ENCODE measurements at places on chromosomes 5 and 9. TPM values are rescaled to one million over a fixed set of nuclear protein-coding genes. Genes with fewer than 3 reads are reported as not detected.

QSOX2 gene
- 5.1 TPM for total RNA-seq

ABLIM3 gene
- total RNA-seq, result 19.5 TPM

ANGPTL2 gene
- 7.7 TPM for total RNA-seq

HMGCS1 gene
- 73.2 TPM for total RNA-seq

ANKDD1B gene
- 0.51 TPM for total RNA-seq

CCNJL gene
- total RNA-seq, result 8.5 TPM

AHRR gene
- 4.5 TPM for total RNA-seq

NEUROG1 gene
- not detected for total RNA-seq

DNA sequence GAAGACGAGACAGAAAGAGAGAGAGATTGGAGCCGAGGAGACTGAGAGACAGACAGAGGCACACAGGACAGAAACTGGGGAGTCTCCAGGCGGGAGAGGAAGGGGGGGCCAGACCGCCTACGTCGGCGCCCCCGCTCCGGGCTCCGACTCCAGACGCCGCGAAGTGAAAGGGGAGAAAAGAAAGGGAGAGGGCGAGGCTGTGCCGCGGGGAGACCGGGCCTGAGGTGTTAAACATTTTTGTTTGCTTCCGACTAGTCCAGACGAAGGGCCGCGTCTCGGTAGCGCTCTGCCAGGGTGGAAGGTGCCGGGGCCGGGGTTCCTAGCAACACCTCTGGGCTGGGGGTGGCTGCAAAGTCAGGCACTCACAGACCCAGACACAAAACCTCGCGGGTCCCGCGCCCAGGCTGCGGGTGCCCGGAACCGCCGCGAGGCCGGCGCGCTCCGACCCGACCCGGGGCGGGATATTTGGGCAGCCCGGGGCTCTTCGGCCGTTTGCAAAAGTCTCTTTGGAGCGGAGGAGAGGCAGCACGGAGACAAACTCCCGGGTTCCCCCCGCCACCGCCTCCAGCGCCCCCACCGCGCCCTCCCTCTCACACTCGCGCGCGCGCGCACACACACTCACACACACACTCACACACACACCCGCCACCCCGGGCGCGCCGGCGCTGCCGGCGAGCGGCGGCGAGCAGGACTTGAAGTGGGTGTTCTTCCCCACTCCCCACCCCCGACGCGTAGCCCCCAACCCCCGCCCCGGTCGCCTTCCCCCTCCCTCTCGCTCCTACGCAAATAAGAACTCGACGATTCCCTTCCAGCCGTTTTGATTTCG lies 626 bp upstream of the FST start:
- DNase-seq, result no peak

DNA sequence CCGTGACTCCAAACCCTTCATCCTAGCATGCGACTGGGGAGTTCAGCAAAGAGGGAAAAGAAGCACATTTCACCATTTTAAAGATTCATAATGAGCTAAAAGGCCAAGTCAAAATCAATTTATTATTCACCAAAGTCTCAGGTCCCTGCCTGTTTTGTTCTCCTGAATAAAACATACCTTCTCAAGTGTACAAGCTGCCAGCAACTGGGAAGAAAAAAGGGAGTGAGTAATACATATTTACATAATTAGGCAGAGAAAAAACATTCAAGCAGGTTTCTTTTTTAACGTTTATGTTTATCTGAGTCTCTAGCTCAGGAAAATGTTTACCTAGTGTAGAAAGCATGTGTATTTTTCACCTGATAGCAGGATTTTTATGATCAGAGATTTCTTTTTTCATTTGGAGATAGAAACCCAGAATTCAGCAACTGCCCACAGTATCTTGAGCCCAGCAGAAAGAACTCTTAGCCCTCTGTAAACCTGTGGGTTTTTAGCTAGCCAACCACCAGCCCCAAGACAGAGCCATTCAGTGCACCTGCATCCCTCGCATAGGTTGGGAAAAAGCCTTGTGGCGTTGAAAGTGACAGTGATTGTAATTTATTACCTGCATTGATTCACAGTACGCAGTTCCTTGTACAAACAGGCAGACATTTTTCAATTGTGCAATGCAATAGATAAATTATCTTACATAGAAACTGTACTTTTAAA lies 117.9 kb upstream of the GRIA1 start:
- no peak for DNase-seq

DNA sequence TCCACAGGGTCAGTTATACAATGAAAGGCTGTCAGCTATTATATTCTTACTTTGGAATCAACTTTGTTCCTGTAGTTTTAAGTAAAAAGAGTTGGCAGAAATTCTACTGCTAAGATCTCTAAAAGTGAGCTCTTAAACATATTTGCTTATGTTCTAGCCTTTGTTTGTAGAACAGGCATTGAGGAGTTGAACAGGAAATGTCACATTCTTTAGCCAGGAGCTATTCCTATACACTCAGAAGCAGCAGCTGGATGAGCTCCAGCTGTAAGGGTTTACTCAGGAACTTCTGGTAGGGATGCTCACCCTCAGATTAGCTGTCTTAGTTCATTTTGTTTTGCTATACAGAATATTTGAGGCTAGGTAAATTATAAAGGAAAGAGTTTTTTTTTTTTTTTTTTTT lies 22.4 kb upstream of the SPINK14 start:
- DNase-seq, result no peak

DNA sequence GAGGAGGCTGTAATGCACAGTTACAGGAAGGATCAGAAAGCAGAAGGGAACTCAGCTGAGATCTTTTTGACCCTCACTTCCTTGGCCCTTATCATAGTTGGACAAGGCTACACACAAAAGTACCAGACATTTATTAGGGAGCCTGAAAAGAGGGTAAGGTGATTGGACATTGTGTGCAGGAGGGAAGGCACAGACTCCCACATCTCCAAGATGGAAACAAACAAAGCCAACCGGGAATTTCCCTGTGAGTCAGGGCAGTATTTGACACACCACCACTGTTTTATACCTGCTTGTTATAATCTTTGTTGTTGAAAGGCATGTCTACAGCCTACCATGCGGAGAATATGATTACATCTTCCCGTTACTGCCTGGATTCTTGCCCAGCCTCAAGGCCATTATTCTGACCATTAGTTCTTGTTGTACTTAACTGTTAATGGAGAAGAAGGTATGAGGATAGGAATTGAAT lies 3.0 kb upstream of the CCNG1 start:
- DNase-seq, result peak; percentile 87

DNA sequence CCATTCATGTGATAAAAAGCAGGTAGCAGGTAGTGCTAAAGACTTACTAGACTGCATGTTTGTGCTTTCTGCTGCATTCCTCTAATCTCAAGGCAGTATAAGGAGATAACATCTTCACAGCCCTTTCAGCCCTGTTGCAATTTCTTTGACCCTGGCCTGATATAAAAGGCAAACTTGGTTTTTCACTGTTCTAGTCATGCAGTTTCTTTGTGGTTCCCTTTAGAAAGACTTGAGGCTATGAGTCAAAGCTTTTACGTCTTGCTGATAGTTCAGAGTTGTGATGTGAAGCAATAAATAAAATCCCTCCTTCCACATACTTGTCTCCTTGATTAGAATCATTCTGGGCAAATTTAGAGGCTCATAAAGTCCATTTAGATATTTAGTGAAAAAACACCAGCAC lies 88.6 kb upstream of the CDKN2B start:
- no peak for DNase-seq

DNA sequence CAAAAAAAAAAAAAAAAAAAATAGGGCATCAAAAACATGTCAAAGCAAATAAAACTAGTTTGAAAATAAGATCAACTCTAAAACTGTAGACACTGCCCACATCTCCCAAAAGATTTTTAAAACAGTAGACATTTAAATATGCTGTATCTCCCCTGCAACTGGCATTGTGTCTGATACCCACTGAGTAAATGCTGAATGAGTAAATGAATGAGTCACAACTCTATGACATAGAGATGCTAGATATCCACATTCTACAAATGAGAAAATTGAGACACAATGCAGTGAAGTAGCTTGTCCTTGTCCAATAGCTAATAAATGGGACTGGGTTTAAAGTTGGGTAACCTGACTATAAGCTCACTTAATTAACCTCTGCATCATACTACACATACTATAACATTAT lies 14.1 kb upstream of the MAP1B start:
- DNase-seq, result no peak

- no peak for DNase-seq
These were observed 231.9 kb downstream of the MAST4 start for GRCh38 chr5:66828046-66828547.

- DNase-seq, result no peak
These were observed 165.0 kb downstream of the FGF1 start for GRCh38 chr5:142520885-142521284.

DNA sequence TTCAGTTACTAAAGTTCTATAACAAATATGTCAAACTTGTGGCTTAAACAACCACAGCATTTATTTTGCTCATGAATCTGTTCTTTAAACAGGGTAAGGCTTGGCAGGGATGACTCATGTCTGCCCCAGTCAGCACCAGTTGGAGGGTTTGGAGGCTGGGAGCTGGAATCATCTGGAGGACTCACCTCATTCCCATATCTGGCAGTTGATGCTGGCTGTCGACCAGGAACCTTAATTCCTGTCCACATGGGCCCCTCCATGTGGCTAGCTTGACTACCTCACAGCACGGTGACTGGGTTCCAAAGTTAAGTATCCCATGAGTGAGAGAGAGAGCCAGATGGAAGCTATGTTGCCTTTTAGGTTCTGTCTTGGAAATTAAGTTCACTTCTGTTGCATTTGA lies 13.8 kb upstream of the CCL28 start:
- DNase-seq, result no peak

- DNase-seq, result no peak
These were observed 117.0 kb downstream of the GAS1 start for GRCh38 chr9:86830356-86830755.

GRCh38 chr9:129338724-129339430 lies 160.8 kb upstream of the IER5L start:
- no peak for DNase-seq

DNA sequence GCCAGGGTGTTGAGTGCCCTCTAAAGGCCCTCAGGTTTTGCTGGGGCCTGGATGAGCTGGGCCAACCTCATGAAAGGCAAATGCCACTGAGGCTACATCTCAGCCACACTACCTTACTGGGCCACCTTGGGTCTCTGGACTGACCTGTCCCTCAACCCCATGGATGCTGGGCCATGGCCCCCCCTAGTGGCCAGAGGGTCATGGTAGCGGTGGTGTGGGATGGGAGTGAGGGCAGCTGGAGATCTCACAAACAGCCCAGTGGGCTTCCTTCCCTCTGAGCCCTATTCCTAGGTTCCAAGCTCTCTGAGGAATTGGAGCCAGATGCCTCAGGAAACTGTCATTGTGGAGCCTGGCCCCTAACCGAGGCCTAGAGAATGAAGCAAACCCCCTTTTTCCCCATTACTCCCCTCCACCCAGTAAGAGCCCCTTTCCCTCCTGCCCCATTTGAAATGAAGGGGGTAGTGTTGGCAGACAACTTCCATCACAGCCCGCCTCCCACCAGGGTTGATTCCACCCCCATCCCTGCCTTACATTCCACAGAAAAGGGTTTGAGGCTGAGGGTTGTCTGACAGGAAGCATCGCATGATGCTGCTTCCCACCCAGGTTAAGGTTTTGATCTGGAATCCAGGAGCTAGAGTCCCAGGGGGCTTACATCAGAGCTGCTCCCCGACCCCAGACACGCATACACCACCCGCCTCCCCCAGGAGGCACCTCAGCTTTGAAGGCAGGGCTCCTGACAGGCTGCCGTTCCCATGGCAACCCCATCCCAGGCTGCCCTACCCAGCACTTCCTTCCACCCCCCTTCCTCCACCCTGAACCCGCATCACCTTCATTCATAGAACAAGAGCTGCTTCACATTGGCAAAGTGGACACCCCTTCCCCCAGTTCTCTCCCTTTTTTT lies 63.9 kb downstream of the PCDH1 start:
- DNase-seq, result peak; percentile 45

DNA sequence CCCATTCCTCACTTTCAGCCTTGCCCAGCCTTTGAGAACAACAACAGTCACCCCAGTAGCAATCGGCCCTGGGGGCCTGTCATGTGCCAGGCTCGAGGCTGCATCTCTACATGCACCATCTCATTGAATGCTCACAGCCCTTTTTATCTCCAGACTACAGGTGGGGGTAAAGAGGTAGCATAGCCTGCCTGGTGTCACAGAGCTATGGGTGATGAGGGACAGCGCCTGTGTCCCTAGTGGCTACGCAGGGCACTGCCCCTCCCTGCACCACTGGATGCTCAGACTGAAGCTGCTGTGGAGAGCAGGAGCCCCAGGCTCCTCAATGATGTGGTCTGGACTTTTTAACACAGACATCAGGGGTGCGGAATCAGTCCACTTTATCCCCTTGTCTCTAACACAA lies 2.8 kb downstream of the CAMK2A start:
- no peak for DNase-seq
